Activated naive CD8-positive, alpha-beta T cell treated with anti-CD3 and anti-CD28 coated beads, Interleukin-2, amount 50 U/mL, for 16 hours (primary cell): ENCODE measurements at places on chromosomes 11 and 22.

- no peak for DNase-seq
These were observed 76.3 kb upstream of the TCF20 start for GRCh38 chr22:42346722-42347121.

GRCh38 chr11:72657411-72658100 lies 16.7 kb downstream of the PDE2A start:
- DNase-seq, result no peak

- no peak for DNase-seq
These were observed 43.4 kb upstream of the GLYAT start for GRCh38 chr11:58775066-58775708.

DNA sequence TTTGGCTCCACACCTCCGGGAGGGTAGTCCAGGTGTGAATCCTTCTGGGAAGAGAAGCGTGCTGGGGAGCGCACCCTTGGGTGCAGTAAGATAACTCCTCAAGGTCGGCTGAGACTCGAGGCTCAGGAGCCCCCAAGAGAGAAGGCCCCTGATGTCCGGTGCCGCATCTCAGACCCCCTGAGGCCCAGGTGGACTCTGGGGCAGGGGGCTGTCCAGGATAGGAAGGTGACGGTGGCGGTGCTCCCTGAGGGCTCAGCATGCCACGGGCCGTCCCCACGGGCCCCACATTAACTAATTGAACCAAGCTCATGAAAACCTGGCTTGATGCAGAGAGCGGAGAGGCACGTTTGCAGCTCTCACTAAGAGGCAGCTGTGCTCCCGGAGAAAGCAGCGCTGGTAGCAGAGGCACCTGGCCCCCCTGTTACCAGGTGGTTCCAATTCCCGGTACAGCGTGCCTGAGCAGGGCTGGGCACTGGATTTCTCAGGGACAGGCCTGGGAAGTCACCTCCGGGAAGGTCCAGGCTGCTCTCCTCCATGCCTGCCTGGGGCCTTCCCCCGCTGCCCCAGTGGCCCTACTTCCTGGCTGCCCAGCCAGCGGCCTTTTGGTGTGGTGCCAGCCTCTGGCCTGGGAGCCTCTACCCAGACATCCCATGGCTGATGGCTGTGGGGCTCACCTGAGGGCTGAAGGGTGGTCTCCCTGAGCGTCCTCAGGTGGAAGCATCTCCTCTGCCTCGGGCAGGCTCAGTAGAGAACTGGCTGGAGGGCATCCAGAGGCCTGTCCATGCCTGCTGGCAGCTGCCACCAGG lies 1.1 kb downstream of the KCNQ1 start:
- no peak for DNase-seq

DNA sequence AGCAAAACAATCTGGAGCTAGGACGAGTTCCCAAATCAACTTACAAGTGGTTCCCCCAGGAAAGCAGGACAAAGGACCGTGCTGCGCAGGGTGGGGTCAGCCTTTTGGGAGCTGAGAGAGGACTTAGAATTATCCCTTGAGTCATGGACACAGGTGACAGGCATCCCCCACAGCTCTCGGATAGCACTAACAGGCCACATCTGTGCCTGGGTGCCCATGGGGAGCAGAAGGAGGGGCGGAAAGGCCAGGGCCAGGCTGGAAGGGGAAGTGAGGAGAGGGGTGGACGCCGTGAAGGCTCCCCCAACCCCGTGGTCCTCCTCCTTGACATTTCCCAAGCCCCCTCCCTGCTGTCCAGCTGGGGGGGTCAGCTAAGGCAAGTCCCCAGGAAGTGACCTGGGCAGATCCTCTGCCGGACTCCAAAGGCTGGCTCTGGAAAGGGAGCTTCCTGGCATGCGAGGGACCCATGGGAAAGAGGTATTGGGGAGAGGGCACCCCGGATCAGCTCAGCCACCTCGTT lies 31.6 kb upstream of the A4GALT start:
- DNase-seq, result no peak

DNA sequence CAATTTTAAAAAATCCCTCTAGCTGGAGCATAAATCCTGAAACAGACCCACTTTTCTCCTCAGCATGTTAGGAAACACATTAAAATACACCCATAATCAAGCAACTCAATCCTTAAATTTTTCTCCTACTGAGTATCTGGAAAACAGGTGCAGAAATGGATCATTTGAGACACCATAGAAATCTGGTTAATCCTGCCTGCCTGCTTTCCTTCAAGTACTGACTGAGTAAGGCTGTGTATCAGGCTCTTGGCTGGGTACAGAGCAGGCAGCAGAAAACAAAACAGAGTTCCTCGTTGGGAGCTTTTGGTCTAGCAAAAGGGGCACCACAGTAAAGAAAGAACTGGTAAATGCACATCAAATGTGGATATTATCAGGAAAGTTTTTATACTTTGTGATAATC lies 1.9 kb downstream of the KCNQ1OT1 start:
- DNase-seq, result no peak

DNA sequence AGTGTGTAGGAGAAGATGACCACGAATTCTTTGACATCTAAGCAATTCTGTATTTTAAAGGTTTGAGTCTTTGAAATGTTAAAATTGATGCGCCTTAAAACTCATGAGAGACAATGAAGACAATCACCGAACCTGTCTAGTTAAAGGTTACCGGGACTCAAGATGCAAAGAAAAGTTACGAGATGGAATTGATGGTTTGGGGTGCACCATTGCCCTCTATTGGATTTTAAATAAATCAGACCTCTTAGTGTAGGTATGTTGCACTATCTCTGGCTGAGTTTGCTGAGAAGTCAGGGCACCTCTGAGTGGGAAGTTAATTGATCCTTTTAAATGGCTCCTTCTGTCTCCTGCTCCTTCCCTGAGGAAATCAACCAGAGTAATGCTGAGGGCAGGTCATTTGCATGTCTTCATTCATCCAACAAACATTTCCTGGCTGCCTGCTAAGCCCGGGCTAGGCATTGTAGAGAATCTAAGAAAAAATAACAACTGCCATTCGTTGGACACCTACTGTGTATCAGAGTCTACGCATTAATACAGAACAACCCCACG lies 19.4 kb upstream of the TMA7B start:
- no peak for DNase-seq

DNA sequence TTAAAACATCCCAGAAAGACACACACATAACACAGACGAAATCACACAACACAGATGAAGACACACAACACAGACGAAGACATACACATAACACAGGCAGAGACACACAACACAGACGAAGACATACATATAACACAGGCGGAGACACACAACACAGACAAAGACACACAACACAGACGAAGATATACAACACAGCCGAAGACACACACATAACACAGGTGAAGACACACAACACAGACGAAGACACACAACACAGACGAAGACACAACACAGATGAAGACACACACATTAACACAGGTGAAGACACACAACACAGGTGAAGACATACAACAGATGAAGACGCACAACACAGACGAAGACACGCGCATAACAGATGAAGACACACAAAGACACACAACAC lies 4.8 kb upstream of the MOB2 start:
- no peak for DNase-seq

GRCh38 chr11:61645179-61645868 lies 34.9 kb upstream of the DAGLA start:
- DNase-seq, result no peak

GRCh38 chr11:125994509-125994908 lies 48.7 kb downstream of the VSIG10L2 start:
- no peak for DNase-seq

DNA sequence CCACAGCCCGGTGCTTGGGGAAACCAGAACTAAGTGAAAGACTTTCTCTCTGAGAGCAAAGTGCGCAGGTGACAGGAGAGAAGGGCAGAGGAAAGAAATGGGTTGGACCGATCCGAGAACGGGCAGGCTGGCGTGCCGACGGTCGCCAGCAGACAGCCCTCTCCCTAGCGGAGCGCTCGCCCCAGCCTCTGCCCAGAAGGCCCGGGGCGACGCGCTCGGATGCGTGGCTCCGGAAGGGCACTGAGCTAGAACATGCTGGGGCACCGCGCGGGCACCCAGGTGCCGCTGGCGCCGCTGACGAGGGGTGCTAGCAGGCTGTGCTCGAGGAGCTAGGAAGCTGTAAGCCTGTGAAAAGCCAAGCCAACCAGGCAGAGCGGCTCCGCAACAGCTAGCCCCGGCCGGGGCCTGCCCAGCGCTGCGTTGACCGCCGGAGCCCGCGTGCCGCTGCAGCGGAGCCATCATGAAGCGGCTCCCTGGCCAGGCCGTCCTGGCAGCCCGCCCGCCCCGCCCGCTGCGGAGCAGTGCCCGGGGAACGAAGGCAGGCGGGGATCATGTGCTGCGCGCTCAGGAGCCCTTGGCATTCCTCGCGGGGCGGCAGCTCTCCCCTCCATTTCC lies 22.1 kb upstream of the RRAS2 start:
- DNase-seq, result no peak

DNA sequence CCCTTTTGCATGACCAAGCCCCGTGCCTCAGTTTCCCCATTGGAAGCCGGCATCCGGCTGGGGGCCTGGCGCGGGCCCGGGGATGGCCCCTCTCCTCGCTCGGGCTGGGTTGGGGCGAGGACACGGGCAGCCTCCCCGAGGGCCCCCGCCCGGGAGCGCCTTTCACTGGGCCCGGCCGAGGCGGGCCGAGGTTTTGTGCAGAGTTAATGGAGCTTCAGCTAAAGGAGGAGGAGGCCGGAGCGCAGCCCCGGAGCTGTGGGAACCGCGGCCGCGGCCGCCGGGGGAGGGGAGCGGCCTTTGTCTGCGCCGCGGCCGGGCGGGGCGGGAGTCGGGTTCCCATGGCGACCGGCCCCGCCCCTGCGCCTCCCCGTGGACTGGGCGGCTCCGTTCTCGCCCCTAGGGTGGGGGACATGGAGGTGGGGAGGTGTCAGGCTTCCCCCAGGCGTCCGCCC lies 1.4 kb upstream of the MAPK11 start:
- DNase-seq, result no peak

DNA sequence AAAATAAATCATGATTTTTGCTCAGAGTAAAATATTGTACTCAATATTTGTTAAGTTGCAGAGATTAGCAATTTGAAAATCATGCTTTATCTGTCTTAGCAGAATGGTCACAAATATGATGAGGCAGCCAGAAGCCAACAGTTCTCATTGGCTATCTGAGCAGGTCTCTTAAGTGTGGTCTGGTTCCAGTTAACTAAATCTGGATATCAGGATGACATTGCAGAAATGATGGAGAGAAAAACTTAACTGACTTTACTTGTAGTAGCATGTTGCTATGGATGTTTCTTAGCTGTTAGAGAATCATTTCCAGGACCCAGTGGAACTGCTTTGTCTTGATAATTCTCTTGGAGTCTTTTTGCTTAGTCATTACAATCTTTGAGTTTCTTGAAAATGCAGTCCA lies 1070.3 kb downstream of the JRKL start:
- no peak for DNase-seq

GRCh38 chr22:30371321-30371720 lies 14.5 kb downstream of the CCDC157 start:
- DNase-seq, result no peak

DNA sequence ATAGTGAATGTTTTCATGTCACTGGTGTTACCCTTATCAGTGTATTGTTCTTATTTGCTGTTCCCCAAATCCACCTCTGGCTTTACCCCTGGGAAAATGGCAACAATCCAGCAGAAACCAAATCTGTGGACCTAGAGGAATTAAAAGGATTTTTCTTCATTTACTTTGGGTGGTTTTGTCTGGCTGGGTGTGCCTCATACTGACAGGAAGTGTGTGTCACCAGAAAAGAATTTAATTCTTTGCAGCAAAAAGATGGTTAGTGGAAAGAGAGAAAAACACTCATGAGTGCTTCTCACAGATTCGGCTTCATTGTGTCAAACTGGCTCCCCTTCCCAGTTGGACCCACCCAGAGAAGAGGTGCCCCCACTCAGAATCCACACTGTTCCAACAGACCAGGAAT lies 38.9 kb downstream of the FZD4 start:
- no peak for DNase-seq

DNA sequence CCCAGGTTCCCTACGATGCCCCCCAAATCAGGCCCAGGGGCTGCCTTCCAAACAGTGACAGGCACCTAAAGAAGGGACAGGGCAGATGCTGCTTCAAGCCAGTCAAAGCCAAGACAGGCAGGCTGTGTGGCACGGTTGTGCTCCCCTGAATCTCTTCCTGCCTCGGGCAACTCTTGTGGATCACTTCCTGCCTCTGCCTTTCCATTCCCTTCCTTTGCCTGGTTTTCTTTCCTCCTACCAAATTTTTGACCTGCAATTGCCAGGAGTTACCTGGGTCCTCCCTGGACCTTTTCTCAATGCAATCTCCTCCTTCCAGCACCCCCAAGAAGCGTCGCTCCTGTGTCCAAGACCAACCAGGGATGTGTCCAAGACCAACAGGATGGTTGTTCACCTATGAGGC lies 5.5 kb downstream of the C11orf16 start:
- no peak for DNase-seq

DNA sequence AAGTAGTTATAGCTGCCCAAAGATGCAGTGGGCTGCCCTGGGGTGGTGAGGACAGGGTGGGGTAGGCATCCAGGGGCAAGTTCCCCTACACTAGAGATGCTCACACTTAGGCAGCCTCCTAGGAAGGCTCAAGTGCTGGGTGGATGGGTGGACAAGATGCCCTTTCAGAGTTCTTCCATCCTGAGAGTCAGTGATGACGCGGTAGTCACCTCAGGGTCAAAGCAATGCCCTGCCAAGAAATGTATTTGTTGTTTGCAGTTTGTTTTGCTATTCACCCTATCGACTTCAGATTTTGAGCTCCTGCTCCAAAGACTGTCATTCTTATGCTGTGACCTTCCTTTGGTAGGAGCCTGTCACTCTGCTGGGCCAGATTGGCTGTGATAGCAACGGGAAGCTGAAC lies 18.9 kb downstream of the POLA2 start:
- no peak for DNase-seq

- DNase-seq, result no peak
These were observed 38.3 kb downstream of the PDGFB start for GRCh38 chr22:39206491-39206890.

- DNase-seq, result no peak
These were observed 79.7 kb upstream of the WNT7B start for GRCh38 chr22:46056546-46057245.

DNA sequence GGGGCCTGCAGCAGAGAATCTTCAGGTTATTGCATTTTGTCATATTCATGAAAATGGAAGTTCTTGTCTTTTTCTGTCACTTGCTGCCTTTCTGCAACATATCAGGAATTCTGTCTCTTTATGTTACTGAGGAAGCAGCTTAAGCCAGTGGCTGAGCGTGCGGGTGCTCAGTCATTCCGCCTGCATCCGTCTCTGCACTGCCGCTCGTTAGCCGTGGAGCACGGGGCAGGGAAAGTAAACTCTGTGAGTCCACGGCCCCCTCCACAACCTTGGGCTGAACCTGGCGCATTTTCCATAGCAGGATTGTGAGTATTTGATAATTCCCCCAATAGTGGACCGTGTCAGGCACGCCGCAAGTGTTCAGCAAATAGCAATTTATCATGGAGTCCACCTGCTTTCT lies 1007.7 kb downstream of the BRD1 start:
- no peak for DNase-seq

GRCh38 chr11:65782816-65783228 lies 2.0 kb upstream of the AP5B1 start:
- no peak for DNase-seq

GRCh38 chr22:46578824-46579561 lies 41.2 kb upstream of the GRAMD4 start:
- no peak for DNase-seq

DNA sequence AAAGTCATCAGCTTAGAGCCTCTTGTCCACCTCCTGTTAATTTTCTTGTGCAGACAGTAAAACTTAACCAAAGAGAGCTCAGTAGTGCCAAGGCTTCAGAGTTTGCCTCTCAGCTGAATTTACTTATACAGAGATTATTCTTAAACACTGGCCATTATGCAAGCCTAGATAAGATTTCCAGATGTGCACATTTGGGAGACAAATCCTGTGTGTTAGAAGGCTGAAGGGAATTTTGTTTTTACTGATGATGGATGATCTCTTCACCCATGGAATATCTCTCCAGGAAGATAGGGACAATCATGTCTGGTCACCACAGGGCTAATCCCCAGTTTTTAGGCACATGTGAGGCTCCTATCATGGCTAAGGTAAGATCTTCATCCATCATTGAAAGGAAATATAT lies 157.6 kb upstream of the FAT3 start:
- DNase-seq, result no peak
